ENCODE measurements at places on chromosomes 13 and 19. TPM values are rescaled to one million over a fixed set of nuclear protein-coding genes. Genes with fewer than 3 reads are reported as not detected.

DNA sequence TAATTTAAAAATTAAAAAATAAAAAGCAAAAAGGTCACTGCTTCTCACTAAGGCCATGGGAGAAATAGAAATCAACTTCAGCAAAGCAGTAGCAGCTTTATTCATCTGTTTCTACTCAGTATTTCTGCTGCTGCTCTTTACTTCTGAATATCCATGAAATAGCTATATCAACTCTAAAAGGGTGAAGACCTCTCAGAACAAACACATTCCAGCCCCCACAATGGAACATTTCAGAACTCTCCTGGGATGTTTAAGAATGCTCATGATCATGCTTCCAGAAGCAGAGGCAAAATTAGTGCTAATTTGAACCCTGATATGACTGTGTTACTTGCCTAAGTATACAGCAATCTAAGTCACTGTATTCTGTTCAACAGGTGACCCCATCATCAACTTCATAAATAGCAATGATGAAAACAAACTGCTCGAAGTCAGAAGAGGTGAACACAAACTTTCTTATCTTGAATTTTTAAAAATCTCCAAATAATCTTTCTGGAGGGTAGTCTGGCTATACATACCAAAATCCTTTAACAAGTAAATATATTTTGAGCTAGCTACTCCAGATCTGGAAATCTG, 29.6 kb upstream of the DOCK9 start:
- H3K27ac ChIP-seq, result no peak overlapping the region
- H3K4me3 ChIP-seq, result no peak overlapping the region
- H3K4me1 ChIP-seq, result no peaks in the 10 kb centered on the region

- H3K27ac ChIP-seq, result no peak overlapping the region
- H3K27me3 ChIP-seq, result no peaks in the 10 kb centered on the region
These were observed 280.6 kb downstream of the SHISA2 start for GRCh38 chr13:25771202-25771601.

DNA sequence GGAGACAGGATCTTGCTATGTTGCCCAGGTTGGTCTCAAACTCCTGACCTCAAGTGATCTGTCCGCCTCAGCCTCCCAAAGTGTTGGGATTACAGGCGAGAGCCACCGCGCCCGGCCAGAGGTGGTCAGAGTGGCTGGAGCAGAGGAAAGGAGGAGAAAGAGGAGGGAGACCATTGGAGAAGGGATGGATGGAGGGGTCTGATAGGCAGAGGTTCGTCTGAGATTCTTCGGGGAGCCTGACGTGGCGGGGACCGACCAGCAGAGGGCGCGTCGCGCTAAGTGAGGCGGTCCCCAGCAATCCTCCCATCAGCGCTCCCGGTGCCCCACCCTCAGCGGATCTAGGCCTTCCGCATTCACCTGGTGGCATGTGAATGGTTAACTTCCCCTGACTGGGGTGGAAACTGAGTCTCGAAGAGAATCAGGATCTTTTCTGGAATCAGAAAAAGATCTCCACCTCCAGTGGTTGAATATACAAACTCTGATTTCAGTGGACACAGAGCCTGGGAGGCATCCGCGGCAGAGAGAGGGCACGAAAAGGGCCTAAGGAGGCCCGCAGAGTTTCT, 8.8 kb downstream of the GTPBP3 start:
- H3K36me3 ChIP-seq, result peaks cover 5% of the 10 kb centered on the region
- peaks cover 2% of the 10 kb centered on the region for H3K27me3 ChIP-seq
- H3K4me3 ChIP-seq, result no peak overlapping the region
- no peak overlapping the region for H3K27ac ChIP-seq

GRCh38 chr13:40317980-40318327, 348.5 kb downstream of the FOXO1 start:
- no peak overlapping the region for H3K27ac ChIP-seq
- H3K27me3 ChIP-seq, result no peaks in the 10 kb centered on the region
- H3K4me3 ChIP-seq, result no peak overlapping the region
- no peaks in the 10 kb centered on the region for H3K4me1 ChIP-seq

LGALS4 gene
- not detected for total RNA-seq

CD37 gene
- not detected for total RNA-seq

GRCh38 chr19:16019691-16020448, 56.4 kb upstream of the TPM4 start:
- DNase-seq, result no peak
- no peaks in the 10 kb centered on the region for H3K4me1 ChIP-seq
- no peak overlapping the region for H3K27ac ChIP-seq
- H3K27me3 ChIP-seq, result peaks cover 6% of the 10 kb centered on the region
- H3K36me3 ChIP-seq, result no peaks in the 10 kb centered on the region

SHC2 gene
- not detected for total RNA-seq

DNA sequence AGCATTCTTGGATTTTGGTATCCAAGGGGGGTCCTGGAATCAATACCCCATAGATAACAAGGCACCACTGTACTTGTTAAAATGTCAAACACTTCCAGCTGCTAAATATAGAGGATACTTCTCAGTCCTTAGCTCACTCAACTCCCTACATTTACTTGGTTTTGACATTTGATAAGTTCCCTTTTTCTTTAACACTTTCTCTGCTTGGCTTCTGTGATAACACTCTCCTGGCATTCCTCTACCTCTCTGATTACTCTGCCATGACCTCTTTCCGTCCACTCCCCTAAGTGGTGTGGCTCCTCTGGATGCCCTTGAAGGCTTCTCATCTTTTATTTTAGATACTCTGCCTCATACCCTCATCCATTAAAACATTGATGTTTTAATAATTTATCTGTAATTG, 65.2 kb downstream of the MICU2 start:
- H3K4me1 ChIP-seq, result peaks cover 1% of the 10 kb centered on the region
- H3K27ac ChIP-seq, result no peak overlapping the region
- no peak for DNase-seq
- H3K36me3 ChIP-seq, result peaks cover 2% of the 10 kb centered on the region
- no peak overlapping the region for H3K4me3 ChIP-seq

GSX1 gene
- not detected for total RNA-seq

GRCh38 chr13:106230450-106230849, 305.0 kb downstream of the EFNB2 start:
- no peak overlapping the region for H3K27ac ChIP-seq
- H3K36me3 ChIP-seq, result no peaks in the 10 kb centered on the region
- no peak overlapping the region for H3K4me3 ChIP-seq
- DNase-seq, result peak; percentile 83
- H3K27me3 ChIP-seq, result no peaks in the 10 kb centered on the region

ODAD3 gene
- under 0.01 TPM for total RNA-seq

WDR87 gene
- total RNA-seq, result not detected

PBX4 gene
- 0.90 TPM for total RNA-seq

GRCh38 chr19:55116232-55116858, 1.1 kb downstream of the PPP1R12C start:
- no peaks in the 10 kb centered on the region for H3K27me3 ChIP-seq
- DNase-seq, result peak; percentile 66
- H3K4me1 ChIP-seq, result peaks cover 13% of the 10 kb centered on the region
- H3K4me3 ChIP-seq, result peak overlapping the region; percentile 55
- H3K36me3 ChIP-seq, result peaks cover 7% of the 10 kb centered on the region

GRCh38 chr13:98746968-98747367, 5.5 kb downstream of the SLC15A1 start:
- no peaks in the 10 kb centered on the region for H3K36me3 ChIP-seq
- H3K4me3 ChIP-seq, result no peak overlapping the region
- DNase-seq, result no peak
- peaks cover 23% of the 10 kb centered on the region for H3K27me3 ChIP-seq
- no peak overlapping the region for H3K27ac ChIP-seq

PROSER3 gene
- 3.3 TPM for total RNA-seq

- no peaks in the 10 kb centered on the region for H3K36me3 ChIP-seq
- no peak overlapping the region for H3K4me3 ChIP-seq
- no peaks in the 10 kb centered on the region for H3K27me3 ChIP-seq
- no peaks in the 10 kb centered on the region for H3K4me1 ChIP-seq
- no peak for DNase-seq
These were observed 268.7 kb downstream of the DCT start for GRCh38 chr13:94210816-94211215.

- H3K27me3 ChIP-seq, result peaks cover 5% of the 10 kb centered on the region
- H3K36me3 ChIP-seq, result no peaks in the 10 kb centered on the region
- H3K4me3 ChIP-seq, result peak overlapping the region; percentile 48
- no peak for DNase-seq
- no peak overlapping the region for H3K27ac ChIP-seq
These were observed 783 bp downstream of the RHPN2 start for GRCh38 chr19:33063753-33064457.

DNA sequence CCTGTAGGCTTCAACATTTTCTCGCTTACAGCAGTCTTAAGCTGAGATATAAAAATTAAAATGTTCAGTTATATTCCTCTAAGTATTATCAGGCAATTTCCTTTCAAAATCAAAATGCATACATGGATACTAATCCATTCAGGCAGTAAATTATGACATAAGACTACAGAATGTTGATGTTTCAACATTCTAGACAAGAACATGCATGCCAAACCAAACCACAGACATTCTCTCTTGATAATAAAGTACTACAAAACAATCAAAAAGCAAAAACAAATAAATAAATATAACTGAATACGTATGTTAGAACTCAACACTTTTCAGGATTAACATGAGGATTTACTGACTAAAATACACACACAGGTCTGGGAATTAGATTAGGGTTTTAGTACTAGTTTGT, 7.7 kb downstream of the DIS3 start:
- H3K36me3 ChIP-seq, result peaks cover 44% of the 10 kb centered on the region
- no peaks in the 10 kb centered on the region for H3K27me3 ChIP-seq
- H3K27ac ChIP-seq, result no peak overlapping the region
- no peaks in the 10 kb centered on the region for H3K4me1 ChIP-seq
- no peak overlapping the region for H3K4me3 ChIP-seq
- DNase-seq, result no peak

KLF5 gene
- total RNA-seq, result 5.4 TPM

DNA sequence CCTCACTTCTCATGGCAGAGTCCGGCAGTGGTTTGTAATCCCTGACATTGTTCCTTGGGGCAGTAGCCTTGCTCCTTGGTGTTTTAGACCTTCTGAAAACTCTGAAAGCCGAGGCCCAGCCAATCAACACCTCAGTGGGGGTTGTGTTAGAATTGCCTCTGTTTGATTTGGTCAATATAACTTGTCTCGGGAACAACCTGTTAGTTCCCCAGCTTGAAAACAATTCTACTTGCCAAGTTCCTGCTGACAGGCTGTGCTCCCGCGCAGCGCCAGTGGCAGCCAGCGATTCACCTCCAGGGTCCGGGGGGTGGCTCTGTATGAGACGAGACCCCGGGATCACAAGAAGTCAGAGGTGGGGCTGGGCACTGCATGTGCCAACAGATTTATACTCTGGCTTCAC, 81.4 kb upstream of the MEDAG start:
- no peaks in the 10 kb centered on the region for H3K36me3 ChIP-seq
- no peaks in the 10 kb centered on the region for H3K27me3 ChIP-seq
- no peak for DNase-seq
- no peak overlapping the region for H3K27ac ChIP-seq

- no peaks in the 10 kb centered on the region for H3K36me3 ChIP-seq
- no peaks in the 10 kb centered on the region for H3K4me1 ChIP-seq
- no peak overlapping the region for H3K4me3 ChIP-seq
These were observed 49.9 kb upstream of the SERP2 start for GRCh38 chr13:44323754-44324153.
